GM04504 (cell line): ENCODE measurements at places on chromosomes 6 and 20.

GRCh38 chr6:157148391-157149323 lies 174.7 kb downstream of the TMEM242 start:
- peak; percentile 76 for DNase-seq

DNA sequence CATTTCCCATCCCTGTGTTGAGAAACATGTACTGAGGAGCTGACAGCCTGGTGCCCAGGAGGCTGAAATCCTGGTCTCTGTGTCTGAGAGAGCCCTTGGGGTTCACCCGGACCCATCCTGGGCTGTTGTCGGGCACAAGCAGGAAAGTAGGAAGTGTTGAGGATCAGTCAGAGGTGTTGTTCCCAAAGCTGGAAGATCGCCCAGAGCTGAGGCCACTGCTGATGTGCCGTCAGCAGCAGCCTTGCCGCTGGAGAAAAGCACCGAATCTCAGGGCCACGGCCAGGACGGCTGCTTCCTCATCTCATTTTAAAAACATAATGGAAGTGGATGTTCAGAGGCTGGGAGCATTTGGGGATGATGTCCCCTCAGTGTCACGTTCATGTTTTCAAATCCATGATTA lies 218.5 kb downstream of the UST start:
- DNase-seq, result no peak

DNA sequence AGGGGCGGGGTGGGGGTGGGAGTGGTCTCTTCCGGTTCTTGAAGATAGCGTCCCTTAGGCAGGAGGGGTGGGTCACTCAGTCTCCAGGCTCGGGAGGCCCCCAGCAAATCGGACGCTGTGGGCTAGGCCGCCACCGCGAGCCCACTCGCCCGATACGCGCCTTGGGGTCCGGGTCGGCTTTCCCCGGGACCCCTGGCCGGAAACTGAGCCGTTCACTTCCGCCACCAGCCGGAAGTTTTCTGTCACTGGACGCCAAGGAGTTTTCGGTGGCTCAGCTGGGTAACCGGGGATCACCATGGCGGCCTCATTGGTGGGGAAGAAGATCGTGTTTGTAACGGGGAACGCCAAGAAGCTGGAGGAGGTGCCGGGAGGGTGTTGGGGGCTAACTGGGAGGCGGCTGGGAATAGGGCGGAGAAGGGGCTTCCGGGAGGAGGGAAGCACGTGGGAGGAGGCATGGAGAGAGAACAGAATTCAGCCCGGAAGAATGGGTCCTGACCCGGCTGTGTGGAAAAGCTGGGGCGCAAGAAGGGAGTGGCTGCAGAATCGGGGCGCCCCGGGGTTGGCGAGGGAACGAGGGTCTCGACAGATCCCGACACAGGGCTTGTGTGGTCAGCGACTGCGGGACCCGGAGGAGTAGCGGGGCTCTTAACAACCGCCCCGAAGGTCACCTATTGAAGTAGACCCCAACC lies at the start of gene ITPA:
Gene ITPA (plus strand): TSS at position 242 of the 689 bp plus-strand sequence. CDS start 54 bp downstream, at position 296.
- DNase-seq, result no peak

DNA sequence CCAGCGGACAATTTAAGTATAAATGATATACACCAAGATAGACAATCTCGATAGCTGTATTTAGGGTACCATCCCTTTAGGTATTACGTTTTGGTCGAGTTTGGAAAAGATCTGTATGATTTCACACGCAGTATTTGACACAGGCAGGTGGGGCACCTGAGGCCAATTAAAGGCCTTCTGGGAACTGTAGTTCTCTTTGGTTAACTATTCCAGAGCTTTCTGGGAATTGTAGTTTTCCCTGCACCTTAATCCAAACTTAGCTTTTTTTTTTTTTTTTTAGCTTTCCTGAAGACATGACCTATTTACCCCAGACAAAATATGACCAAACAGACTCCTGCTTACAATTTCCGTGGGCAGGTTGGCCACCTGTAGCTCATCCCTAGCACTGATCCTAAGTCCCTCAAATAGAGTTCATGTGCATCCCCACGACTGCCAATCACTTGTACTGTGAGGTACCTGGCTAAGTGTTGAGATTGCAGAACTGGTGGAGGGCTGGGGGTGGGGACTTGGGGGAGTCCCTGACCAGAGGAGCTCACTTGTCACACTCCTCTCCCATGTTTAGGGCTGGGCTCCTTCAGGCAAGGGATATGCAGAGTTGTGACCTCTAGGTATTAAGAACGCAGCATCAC lies 999 bp upstream of the EHMT2 start:
- DNase-seq, result no peak

DNA sequence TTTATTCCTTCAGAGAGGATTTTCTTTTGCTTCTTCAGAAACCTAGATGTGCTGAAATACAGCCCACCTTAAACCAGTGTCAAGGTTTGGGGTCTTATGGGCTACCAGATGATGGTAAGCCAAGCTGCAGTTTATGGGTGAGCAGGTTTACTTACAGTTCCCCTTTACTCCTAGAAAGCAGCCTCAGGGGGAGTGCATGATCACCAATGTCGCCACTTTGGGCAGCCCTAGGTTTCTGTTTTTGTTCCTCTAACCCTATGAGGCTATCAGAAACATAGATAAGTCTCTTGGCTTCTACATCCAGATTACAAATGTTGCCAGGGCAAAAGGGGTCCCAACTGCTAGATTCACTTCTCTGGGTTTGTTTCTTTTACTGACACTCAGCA lies 67.2 kb downstream of the TRIM27 start:
- DNase-seq, result no peak

DNA sequence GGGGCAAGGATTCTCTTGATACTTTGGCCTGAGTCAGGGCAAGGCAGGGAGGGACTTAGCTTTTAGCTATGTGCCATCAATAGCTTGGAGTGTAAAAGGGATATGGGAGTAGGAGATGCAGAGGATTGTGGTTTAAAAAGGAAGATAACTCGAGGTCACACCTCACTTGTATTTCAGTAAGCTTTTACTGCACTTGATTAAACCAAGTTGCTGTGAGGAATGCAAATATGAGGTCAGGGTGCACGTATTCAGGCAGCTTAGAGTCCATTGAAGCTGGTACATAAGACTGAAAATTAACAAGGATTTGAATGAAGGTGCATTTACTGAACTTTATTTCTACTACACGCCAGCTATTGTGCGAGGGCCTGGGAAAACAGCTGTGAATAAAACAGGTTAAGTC lies 32.1 kb downstream of the DSTN start:
- DNase-seq, result no peak

- no peak for DNase-seq
These were observed 240.6 kb downstream of the FOXC1 start for GRCh38 chr6:1850121-1850839.

DNA sequence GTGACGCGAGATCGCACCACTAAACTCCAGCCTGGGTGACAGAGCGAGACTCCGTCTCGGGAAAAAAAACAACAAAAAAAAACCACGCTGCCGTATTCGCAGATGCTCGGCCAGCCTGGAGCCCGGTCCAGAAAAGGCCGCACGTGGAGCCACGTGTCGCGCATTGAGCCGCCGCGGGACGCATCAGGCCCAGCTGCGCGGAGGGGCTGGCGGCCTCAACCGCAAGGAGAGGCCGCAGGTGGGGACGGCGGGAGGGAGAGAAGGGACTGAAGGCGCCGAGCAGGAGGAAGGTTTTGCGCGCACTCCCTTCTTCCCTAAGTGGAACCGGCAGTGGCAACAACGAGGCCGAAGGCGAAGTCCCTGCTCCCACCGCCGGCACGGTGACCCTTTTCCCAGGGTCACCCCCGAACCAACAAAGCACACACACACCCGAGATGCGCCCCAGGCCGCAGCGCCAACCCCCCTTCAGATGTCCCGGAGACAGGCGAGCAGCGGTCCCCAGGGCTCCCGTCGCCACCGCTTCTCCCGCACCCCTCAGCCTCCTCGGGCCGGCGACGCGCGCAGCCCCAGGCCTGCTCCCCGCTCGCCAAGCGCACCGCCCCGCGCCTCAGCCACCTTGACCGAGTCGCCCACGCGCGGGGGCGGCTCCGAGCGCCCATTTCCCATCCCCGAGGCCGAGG lies 681 bp downstream of the SYCP2 start:
- DNase-seq, result no peak

DNA sequence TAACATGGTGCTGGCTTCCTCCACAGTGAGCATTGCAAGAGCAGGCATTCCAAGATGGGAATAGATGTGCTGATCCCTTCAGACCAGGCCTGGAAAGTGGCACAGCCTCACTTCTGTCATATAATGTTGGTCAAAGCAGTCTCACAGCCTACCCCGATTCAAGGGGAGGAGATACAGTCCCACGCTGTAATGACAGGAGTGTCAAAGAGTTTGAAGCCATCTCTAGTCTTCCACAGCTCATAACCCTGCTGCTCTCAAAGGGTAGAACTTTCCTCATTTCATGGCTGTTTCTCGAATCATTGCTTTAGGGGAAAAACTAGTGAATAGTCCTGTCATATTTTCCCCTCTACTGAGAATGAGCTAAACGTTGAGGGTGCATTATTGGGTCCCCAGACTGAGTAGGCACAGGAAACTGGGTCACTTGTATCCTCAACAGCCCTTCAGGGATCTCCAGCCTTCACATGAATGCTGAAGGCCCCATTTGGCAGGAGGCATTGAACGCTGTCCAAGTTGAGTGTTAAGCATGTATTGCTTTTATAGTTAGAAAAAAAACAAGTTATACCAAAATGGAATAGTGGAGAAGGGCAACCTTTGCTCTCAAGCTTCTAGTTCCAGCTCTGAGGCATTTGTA lies 27.3 kb downstream of the DTD1 start:
- no peak for DNase-seq

- no peak for DNase-seq
These were observed 10.1 kb downstream of the AAR2 start for GRCh38 chr20:36246401-36246800.

DNA sequence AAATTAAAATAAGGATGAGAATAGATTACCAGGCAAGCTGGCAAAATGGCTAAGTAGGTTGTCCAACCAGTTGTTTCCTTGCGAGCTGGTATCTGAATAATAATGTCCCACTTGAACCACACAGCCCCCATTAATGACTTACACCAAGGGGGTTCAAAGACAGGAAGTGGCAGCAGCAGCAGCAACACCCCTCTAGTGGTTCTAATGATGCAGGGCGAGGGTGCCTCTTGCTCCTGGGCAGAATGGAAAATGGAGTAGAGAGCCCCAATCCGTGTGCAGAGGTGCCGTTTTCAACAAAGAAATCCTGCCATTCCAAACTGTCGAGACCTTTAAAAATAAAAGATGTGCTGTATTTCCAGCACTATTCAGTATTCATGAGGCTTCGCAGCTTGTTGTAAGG lies 218.1 kb downstream of the TSHZ2 start:
- DNase-seq, result no peak

DNA sequence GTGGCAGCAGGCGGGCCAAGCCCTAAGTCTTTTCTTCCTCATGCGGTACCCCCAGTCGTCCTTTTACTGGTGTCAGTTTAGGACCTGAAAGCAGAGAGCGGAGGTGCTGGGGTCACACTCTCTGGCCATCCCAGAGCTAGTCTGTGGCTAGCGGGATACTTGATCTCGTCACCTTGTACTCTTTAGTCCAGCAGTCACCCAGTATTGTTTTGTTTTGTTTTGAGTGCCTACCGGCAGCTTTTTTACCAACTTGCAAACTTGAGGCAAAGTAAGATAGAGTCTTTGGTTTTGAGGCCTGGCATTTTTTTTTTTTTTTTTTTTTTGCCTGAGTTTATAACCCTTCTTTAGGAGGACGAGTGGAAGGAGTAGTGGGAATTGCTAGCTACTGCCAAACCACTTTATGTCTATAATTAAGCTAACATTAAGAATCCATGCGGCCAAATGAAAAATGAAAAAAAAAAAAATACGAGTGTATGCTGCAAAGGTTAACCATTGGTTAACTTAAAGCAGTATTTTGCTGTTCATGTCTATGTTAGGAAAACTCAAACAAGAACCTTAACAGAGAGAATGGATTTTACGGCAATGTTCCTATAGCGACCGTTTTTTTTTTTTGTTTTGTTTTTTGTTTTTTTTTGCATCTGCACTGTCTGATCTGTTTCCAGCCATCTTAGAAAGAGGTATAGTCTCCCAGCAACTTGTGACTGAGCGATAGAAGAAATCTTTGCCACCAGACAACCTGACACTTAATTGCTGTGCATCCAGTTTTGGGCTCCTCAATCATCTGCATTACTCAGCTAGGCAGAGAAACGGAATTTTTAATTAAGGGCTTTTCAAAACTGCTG lies 56.9 kb downstream of the FAM217A start:
- DNase-seq, result no peak

GRCh38 chr6:3867641-3868502 lies 18.7 kb downstream of the FAM50B start:
- no peak for DNase-seq

DNA sequence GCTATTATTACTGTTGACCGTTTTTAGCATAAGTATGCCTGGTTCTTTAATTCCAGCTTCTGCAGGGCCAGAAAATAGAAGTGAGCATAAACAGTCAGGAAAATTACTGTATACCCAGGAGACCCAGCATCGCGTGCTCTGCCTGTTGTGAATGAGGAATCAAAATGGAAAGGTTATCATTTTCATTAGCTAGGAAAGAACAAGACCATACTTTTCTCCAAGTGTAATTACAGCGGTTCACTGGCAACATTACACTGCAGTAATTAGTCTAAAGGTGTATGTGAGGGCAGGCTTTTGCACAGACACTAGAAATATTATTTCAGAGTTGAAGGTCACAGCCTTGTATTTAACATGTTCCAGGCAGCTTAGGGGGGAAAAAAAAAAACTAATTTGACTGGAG lies 403.8 kb upstream of the SOX4 start:
- DNase-seq, result no peak

- no peak for DNase-seq
These were observed 13.7 kb upstream of the MRAP2 start for GRCh38 chr6:84019842-84020211.

- no peak for DNase-seq
These were observed 76.9 kb downstream of the TXNDC5 start for GRCh38 chr6:7833751-7834070.

DNA sequence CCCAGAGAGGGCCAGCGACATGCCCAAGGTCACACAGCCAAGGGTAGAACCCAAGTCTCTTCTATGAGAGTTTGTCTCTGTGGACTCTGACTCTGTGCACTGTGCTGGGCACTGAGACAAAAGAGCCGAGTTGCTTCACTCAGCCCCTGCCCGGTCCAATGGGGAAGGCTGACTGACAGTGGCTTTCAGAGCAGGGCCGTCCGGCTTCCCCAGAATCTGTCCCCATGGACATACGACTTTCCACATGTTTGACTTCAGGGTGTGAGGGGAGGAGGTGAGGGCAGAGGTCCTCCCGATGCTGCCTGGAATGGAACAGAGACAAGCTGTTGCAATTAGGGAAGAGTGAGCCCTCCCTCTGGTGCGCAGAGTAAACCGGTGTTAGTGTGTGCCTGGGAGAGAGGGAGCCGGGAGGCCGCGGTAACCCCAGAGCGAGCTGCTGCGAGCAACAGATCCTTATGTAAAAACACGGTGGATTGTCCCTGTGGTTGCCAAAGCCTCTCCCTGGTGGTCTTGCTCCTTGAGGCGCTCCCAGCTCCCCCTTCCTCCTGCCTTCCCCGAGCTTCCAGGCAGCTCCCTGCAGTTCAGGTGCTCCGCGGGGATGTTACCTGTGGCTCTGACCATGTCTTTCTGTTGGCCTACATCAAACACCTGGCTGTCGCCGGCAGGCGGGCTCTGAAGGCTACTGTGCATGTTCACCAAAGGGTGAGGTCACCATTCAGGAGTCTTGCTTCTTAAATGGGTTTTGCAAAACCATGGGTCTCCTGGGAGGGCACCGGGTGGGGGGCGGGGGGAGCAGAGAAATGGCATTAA lies 672 bp downstream of the SIRPA start:
- DNase-seq, result no peak

- DNase-seq, result no peak
These were observed 403.2 kb downstream of the SAMD5 start for GRCh38 chr6:147911686-147912085.

GRCh38 chr20:32357375-32357868 lies 709 bp upstream of the ASXL1 start:
- no peak for DNase-seq
